DND-41 (cell line): ENCODE measurements at places on chromosomes 16 and 17.

- no peak for DNase-seq
Measured at GRCh38 chr17:70080541-70081347, 5.7 kb downstream of the KCNJ16 start.

- no peak for DNase-seq
Measured at GRCh38 chr17:70099294-70099693, 24.3 kb downstream of the KCNJ16 start.

DNA sequence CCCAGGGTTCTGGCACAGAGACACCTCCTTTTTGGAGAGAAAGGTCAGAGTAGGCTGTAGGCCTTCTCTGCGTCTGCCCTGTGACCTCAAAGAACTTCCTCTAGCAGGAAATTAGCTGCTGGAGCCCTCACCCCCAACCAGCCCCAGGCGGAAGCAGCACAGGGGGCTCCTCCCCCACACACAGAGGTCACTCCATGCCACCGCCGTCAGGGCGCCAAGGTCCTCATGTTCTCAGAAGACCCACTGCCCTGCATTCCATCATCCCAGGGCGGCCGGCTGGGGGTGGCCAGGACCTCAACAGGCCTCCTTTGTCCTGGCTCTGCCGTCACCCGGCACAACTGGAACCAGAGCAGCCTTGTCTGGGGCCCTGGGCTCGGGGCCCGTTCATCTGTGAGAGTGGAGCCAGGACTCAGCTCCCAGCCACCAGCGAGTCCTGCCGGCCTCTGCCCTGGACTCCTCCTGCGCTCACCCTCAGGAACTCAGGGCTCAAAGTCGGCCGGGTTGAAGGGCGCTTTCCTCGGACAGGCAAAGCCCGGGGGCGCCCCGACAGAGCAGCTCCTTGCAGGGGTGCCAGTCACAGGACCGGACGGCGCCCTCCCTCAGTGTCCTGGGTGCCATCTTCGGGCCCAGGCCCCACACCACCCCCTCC is 1.2 kb downstream of the TMC6 start:
- DNase-seq = peak; percentile 66

DNA sequence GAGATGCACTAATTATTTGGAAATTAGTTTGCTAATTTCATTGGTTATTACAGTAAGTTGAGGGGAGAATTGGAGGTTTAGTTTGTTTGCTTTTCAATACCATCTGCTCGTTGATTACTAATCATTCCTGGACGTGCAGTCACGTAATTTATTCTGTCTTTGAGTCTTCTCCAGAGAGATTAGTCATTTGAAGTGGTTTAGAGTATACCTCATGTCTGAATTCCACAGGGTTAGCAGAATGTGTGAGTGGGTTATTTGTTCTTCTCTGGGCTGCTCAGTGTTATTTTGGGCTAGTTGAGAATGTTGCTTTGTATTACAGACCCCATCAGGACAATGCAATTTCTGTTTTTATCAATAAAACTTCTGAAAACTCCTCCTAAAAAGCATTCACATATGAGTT is 265.0 kb downstream of the RBFOX1 start:
- no peak for DNase-seq

DNA sequence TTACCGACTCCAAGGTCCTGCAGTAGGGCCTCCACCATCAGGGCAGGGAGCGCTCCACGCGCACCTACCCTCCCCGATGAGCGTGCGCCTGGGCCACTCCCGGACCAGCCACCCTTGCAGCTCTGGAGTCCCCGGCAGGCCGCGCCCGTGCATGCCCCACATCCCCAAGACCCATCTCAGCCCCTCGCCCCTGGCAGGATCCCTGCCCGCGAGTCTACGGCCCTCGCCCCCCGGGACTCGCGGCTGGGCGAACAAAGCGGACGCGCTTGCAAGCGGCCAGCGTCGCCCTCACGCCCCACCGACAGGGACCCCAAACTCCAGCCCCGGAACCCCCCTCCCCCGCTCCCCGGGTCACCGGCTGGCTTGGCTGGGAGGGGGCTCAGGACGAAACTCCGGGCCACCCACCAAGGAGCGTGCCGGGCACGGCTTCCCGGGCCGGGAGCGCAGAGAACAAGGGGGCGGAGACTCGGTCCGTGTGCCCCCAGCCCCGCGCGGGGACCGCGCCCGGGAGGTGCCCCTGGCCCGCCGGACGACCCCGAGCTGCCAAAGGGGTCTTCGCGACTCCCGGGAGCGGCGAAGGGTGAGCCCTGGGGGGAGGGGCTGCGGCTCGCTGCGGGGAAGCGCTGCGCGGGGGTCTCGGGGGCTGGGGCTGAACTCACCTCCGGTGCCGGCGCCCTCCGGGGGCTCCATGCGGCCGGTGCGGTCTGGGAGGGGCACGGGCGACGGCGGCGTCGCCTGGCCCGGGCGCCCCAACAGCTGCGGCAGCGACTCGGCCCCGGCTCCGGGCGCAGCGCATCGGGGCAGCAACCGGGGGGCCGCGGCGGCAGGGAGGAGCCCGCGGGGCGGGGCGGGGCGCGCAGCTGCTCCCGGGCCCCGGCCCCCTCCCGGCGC is at the start of gene DBNDD1:
Gene DBNDD1 (minus strand): TSS at position 805 of the 891 bp plus-strand sequence. CDS start 115 bp downstream, at position 690.
- no peak for DNase-seq

GRCh38 chr16:12896562-12896961 is 4.8 kb upstream of the SHISA9 start:
- DNase-seq = peak; percentile 15

DNA sequence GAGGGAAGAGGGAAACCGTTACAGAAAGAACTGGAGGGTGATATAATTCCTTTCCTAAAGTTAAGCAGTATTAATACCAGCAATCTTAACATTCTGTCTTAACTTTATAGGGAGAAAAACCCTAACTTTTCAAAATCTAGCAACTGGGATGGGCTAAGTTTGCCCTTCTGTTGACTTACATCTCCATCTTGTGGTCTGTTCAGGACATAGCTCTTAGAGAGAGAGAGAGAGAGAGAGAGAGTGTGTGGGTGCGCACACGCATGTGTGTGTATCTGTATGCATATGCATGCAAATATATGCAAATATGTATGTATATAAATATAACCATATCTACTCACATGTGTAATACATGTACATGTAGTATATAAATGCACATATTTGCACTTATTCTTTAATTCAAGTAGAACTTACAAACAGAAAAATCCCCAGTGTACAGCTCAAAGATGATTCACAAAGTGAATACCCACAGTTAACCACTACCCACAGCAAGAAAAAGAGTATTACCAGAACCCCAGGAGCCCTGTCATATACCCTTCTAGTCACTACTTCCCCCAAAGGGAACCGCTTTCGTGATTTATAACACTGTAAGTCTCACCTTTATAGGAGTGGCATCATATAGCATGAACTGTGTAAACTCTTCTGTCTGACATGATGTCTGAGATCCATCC is 46.5 kb downstream of the STX8 start:
- no peak for DNase-seq

GRCh38 chr16:12024429-12024828 is 47.9 kb downstream of the SNX29 start:
- no peak for DNase-seq

- no peak for DNase-seq
Measured at GRCh38 chr17:11986179-11986941, 10.9 kb downstream of the ZNF18 start.

DNA sequence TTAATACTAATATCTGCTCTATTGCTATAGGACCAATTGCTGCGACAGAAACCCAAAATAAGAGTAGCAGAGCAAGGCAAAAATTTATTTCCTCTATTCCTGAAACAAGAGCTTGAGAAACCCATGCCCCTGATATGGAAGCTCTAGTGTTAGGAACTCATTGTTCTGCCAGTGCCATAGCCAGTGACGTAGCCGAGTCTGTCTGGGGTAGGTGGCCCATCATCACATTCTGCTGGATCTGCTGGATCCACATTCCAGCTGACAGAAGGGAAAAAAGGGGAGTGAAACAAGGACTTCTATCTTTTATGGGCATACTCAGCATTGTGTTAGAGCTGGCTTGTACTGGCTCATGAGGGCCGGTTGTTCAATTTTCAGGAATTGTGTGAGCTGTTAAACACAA is 248.9 kb upstream of the MON1B start:
- DNase-seq = no peak

GRCh38 chr17:80687839-80688238 is 143.2 kb downstream of the RPTOR start:
- DNase-seq = no peak

GRCh38 chr17:12789481-12790248 is at the start of gene ARHGAP44:
ARHGAP44 (plus strand) TSS chr17:12789498; CDS start chr17:12789839, 341 bp downstream.
- no peak for DNase-seq

DNA sequence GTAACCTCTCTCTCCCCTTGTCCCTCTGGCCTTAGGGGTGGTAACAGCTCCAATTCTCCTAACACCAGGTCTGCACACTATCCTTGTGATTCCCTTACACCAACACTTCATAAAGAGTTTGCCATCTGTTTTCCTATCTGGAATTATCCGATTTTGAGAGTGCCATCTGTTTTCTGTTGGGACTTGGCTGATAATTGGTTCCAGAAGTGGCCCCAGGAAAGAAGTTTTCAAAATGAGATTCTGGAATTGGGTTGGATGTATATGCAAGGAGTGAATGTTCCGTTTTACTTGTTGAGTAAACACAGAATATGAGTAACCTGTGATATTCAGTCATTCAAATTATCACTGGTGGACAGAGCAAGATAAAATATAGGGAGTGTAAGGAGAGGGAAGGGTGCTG is 134.1 kb upstream of the HS3ST3A1 start:
- DNase-seq = no peak

DNA sequence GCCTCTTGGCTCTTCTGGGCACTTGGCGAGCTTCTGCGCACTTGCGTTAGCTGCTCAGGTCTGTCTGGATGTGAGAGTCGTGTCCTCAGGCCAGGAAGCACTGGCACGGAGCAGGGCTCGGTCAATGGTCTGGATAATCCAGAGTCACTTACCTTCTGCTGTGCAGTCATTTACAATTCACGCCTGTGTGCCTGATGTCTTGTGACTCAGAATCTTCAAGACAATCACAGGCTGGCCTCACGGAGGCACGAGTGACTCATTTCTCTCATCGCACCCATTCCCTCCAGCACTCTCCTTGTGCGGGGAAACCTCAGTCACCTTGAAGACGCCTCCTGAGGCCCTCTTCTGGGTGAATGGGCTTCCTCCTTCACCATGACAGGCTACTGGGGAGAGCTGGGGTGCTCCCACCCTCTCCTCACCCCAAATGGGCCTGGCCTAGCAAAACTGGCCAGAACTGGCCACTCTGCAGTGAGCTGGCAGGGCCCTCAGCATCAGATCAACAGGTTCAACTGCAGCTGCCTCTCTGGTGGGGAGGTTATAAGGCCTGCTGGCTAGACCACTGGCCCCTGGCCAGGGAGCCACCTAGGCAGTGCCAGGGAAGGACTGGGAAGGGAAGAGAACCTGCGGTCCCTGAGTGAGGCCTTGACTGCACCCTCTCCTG is 1.9 kb upstream of the CAPN15 start:
- no peak for DNase-seq

GRCh38 chr17:33204156-33204555 is 88.9 kb downstream of the ASIC2 start:
- DNase-seq = no peak

DNA sequence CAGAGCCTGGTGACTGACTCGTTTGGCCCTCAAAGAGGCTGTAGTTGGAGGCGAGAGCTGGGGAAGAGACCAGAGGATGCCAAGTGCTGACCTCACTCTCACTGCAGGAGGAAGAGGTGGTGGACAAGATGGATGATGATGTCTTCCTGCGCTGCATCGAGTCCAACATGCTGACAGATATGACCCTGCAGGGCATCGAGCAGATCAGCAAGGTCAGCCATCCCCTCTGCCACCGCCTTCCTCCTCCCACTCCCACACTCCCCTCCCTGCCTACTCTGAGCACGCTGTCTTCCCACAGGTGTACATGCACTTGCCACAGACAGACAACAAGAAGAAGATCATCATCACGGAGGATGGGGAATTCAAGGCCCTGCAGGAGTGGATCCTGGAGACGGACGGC is 26.9 kb downstream of the POLR2A start:
- DNase-seq = no peak

- DNase-seq = no peak
Measured at GRCh38 chr16:31335431-31335830, 19.5 kb upstream of the ITGAX start.

DNA sequence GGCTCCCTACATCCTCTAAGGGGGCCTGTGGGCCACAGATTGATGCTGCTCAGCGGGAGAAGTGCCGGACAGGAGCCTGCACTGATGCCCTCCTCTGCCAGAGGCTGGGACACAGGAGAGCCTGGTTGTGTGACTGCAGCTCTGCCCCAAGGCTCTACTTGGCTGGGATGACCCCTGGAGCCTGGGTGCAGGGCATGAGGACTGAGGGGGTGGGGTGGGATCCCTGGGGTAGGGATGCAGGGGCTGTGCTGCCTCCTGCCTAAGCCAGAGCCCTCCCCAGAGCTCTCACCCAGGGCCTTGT is 577 bp downstream of the EVPLL start:
- no peak for DNase-seq

- DNase-seq = no peak
Measured at GRCh38 chr16:73170612-73171038, 122.7 kb upstream of the ZFHX3 start.

DNA sequence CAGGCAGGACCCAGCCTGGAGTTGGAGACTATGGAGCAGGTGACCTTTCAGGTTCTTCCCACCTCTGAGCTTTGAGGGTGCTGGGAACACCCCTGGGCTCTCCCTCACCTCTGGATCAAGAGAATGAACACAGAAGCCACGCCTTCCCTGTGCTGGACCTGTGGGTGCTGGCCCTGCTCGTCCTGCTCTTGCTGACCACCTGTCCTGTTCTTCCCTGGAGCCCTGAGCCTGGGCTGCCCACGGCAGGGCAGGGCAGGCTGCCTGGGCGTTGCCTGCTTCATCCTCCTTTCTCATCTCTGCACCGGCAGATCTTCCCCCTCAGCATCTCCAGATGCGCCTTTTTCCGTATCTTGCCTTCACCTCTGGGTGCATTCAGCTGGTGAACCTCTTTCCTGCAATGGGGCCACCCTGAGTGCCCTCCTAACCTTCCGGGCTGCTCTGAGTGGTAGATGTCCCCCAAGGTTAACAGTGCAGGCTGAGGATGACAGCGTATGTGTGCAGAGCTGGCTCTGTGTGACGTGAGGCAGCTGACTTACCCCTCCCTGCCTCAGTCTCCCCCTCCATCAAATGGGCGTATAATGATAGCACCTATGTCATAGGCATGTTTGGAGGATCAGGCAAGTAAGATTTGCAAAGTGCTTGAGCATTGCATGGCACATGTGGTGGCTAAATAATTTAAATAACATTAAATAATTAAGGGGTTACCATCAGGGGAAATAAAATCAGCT is 225.8 kb upstream of the CIBAR2 start:
- no peak for DNase-seq

GRCh38 chr16:71430744-71431143 is 11.1 kb downstream of the TLE7 start:
- no peak for DNase-seq

- no peak for DNase-seq
Measured at GRCh38 chr16:71853413-71853812, 7.6 kb downstream of the ATXN1L start.

GRCh38 chr17:17710728-17711541 is 29.7 kb downstream of the RAI1 start:
- no peak for DNase-seq

DNA sequence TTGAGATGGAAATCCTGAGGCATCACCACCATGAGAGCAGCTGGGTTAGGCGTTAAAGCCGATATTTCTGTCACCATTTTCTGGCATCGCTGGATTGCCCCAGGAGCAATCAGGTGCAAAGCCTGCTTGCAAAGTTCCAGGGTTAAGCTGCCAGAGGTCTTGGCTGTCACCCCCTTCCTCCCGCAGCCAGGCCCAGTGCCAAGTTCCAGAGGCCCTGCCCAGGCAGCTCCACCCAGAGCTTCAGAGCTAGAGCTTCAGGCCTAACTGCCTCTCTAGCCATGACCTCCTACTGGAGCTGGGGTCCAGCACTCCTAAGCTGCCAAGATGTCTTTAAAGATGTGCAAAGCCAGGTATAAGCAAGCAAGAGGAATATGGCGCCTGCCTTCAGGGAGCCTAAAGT is 8.8 kb upstream of the TMEM238L start:
- DNase-seq = no peak
